ENCODE measurements at places on chromosomes 5 and 9. TPM values are rescaled to one million over a fixed set of nuclear protein-coding genes. Genes with fewer than 3 reads are reported as not detected.
A peak's percentile ranks its signal among the peaks of the same experiment; 100 is the strongest.

Gene CTSV
- polyA plus RNA-seq: 0.04 TPM

Gene TMEM252
- not detected for polyA plus RNA-seq

- H3K4me3 ChIP-seq: no peak overlapping the region
- H3K27me3 ChIP-seq: no peaks in the 10 kb centered on the region
- H3K36me3 ChIP-seq: no peaks in the 10 kb centered on the region
- no peak for DNase-seq
Measured at GRCh38 chr5:29949301-29949872, 1244.1 kb upstream of the CDH6 start.

DNA sequence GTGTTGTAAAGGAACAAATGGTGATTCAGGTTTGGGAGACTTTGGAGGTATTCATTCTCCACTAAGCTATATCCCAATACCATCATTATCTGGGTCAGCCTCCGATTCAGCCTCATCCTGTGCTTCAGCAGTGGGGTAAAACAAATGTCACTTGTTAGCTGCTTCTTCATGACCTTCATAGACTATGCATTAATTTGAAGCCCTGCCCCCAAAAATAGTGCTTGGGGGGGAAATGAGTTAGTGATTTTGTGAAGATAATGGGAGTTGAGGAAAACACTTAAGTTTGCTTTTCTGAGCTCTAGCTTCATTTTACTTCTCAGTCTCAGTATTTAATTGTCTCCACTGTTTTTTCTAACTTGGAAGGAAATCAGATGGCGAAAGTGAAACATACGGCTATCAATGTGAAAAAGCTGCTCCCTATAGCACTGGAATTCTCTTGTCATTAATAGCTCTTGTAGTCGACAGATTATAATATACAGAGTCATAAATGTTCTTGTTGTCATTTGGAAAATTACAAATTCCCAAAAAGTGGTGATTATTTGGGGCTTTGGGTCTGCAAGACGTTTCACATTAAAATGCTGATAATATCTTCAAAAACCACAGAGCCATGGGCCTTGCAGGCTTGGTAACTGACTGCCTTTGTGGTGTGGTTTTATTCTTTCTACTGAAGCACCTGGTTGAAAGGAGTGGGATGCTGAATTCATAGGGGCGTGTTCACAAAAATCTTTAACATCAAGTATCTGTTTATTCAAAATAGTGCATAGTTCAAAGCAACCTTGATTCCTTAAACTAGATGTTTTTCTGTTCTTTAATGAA, 40.0 kb downstream of the PIK3R1 start:
- peak overlapping the region; percentile 57 for H3K27ac ChIP-seq
- H3K27me3 ChIP-seq: no peaks in the 10 kb centered on the region
- peak; percentile 19 for DNase-seq
- H3K4me3 ChIP-seq: peak overlapping the region; percentile 12
- no peaks in the 10 kb centered on the region for H3K36me3 ChIP-seq

DNA sequence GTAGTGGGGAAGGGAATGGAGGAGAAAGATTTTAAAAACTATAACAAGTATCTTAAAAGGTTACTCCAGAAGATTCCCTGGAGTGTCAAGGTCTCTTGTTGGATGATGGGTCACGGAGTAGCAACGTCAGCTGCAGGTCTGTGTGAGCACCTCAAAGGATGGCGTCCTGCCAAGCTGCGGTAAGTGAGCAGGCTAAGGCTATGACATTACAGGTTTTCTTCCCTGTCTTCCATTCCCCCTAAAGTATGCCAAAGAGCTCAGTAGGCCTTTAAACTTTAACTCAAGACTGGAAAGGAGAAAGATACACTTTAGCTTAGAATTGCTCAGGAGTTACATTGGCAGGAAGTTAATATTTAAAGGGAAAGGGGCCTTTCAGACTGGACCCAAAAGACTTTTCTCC, 17.5 kb downstream of the SPOCK1 start:
- no peak overlapping the region for H3K4me3 ChIP-seq
- DNase-seq: no peak
- no peaks in the 10 kb centered on the region for H3K36me3 ChIP-seq
- H3K4me1 ChIP-seq: peaks cover 5% of the 10 kb centered on the region
- no peaks in the 10 kb centered on the region for H3K27me3 ChIP-seq

Gene PCDHGA11
- polyA plus RNA-seq: not detected

Gene F2RL2
- polyA plus RNA-seq: not detected

DNA sequence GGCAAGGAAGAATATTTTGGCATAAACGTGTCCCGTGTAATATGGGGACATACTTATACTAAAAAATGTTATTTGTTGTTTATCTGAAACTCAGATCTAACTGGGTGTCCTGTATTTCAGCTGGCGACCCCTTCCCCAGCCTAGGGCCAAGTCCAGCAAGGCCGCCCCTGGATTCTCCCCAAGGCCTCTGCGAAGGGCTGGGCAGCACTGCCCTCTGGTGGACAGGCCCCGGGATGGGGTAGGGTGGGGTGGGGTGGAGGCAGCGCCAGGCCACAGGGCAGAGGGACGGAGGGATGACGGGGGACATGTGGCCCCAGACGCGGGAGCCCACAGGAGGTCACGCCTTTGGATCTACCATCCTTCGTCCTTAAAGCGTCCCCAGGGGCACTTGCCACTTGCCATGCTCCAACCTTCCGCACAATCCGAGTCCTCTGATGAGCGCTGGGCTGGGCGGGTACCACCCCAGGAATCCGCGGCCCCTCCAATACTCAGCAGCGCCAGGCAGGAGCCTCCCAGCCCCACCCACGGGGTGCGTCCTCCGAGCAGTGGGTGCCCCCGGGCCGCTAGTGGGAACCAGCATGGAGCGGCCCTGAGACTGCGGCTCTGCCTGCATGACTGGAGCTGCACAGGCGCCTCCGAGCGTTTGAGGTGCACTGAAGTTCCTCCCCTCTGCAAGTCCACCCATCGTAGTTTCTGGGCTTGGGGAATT, 7.1 kb upstream of the AGPAT2 start:
- peaks cover 52% of the 10 kb centered on the region for H3K4me1 ChIP-seq
- DNase-seq: peak; percentile 72
- no peaks in the 10 kb centered on the region for H3K27me3 ChIP-seq
- no peak overlapping the region for H3K4me3 ChIP-seq
- no peaks in the 10 kb centered on the region for H3K36me3 ChIP-seq

DNA sequence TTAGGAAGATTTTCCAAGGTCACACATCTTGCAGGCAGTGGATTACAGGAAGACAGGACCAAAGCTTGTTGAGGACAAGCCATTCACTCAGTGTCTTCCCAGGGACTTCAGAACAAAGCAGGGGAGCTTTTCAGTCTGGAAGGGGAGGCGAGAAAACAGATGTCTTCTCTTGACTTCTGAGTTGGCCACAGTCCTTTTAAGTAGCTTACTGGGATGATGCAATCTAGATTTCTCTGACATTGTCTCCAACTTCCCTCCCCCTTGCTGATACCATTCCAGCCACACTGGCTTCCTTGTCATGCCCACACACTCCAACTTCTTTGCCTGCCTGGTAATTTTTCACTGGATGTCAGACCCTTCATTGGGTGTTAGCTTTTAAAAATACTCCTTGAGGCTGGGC, 174.2 kb upstream of the TBC1D2 start:
- no peak for DNase-seq
- H3K27me3 ChIP-seq: no peaks in the 10 kb centered on the region
- no peaks in the 10 kb centered on the region for H3K36me3 ChIP-seq
- no peak overlapping the region for H3K27ac ChIP-seq
- no peak overlapping the region for H3K4me3 ChIP-seq

Gene NRG2
- not detected for polyA plus RNA-seq
